ENCODE measurements at places on chromosomes 2 and 18.

DNA sequence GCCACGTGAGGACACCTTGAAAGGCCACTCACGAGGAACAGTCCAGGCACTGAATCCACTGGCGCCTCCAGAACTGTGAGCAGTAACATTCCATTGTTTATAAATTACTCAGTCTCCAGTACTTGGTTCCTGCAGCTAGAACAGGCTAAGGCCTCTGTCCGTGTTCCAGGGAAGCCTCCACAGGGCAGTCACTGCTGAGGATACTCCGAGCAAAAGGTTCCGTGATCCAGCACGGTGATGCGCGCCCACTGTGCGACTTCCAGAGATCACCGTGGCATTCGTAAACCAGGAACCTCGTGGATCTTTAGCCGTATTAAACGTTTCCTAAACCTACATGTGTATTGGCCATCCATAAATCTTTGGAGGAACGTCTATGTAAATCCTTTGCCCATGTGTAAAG, 51.5 kb upstream of the SALL3 start:
- DNase-seq: no peak

DNA sequence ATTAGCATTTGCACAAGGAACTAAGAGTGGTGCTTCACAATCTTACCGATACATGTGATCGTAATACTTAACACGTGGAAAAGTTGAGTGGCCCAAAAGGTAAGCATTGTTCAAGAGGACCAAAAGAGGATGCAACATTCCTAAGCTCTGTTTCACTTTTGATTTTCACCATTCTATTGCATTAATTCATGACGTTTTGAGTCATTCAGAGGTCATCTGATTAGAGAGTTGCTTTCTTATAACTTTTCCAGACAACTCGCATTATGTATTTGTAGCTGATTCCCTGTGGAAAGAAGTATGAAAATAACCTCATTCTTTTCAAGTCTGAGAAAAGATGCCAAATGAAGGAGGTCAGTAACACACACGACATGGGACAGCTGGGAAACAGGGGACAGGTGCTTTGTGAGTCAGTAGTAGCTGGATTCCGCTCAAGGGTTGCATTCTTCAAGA, 344.4 kb downstream of the RND3 start:
- no peak for DNase-seq

DNA sequence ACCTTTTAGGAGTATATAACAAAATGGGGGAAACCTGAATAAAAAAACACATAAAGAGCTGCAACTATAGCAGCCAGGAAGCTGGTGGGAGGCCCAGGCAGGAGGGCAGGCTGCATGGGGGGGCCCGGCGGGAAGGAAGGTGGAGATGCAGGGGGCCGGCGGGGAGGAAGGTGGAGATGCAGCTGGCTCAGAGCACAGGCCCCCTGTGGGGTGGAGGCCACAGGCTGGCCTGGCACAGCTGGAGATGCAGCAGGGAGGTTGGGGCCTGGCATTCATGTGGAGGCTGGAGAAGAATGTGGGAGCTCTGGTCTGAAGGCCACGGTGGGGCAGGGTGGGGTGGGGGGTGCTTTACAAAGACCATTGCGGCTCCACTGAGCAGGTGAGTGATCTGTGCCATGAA, 31.4 kb downstream of the FAM228A start:
- no peak for DNase-seq

- no peak for DNase-seq
These were observed 17.5 kb downstream of the KIAA2012 start for GRCh38 chr2:202090530-202090929.

- peak; percentile 81 for DNase-seq
These were observed 131.5 kb downstream of the PRKCE start for GRCh38 chr2:45782986-45783385.

- DNase-seq: no peak
These were observed 70.6 kb upstream of the KLF7 start for GRCh38 chr2:207236156-207236935.

DNA sequence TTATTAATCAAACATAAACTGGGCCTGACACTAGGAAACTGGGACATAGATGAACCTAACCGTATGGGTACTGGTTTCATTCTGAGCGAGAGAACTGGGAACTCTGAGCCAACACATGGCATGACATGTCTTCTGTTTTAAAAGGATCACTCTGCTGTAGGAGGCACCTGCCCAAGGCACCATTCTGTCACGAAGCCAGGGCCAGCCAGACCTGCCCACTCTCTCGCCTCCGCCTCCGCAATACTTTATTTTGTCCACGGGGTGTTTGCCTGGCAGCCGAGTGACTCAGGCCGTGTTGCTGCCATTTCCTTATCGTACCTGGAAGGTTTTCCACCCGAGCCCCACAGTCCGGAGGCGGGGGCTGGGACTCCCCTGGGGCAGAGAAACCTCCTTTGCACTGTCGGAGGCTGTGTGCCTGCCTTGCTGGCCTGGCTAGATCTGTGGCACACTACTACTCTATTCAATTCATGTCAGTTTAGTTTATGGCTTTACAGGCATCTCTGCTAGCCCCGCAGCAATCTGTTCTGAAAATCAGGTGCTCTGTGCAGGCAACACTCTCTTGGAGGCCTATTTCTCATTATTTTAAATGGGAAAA, 120.4 kb upstream of the ACKR3 start:
- no peak for DNase-seq

- no peak for DNase-seq
These were observed 4.6 kb downstream of the NEURL3 start for GRCh38 chr2:96500385-96501066.

Measured in pons (tissue), 1 donor.